ENCODE measurements at places on chromosomes 5 and 9.

- no peak for DNase-seq
Measured at GRCh38 chr5:123279136-123279535, 144.1 kb downstream of the CEP120 start.

GRCh38 chr9:29339387-29339786 lies 1766.1 kb upstream of the C9orf72 start:
- DNase-seq, result no peak

DNA sequence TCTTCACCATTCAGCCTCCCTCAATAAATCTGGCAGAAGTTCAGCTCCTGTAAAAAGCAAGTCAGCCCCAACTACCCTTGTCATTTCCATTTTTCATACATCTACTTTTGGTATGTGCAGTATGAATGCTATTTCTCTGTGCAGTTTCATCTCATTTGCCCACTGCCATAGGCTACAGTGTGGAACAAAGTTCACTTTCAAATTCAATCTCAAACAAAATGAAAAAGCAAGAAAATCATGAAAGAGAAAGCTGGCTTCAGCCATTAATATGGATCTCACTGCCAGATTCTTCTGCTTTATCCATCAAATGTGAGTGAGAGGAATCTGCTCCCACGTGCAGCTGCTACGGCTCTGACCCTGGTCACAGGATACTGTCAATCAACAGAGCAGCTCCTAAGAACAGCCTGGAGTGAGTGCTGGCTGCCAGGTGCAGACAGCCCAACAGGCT lies 494.2 kb downstream of the ZNF608 start:
- DNase-seq, result no peak

DNA sequence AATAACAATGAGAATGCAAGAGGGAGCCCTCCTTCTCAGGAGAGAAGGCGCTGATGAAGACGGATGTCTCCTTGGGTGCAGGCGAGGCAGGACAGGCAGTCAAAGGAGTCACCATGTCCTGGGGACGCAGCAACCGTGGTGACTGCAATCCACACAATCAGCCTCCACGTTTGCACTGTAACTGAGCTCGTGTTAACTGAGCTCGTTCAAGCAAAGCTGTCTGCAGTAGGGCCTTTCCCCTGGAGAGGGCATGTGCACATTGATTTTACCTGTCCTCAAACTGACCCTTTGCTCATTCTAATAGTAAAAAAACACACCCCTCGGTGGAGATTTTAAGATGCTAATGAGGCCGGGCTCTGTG lies 2.8 kb downstream of the SARDH start:
- no peak for DNase-seq

- no peak for DNase-seq
Measured at GRCh38 chr9:16030528-16031185, 477.8 kb downstream of the CCDC171 start.

DNA sequence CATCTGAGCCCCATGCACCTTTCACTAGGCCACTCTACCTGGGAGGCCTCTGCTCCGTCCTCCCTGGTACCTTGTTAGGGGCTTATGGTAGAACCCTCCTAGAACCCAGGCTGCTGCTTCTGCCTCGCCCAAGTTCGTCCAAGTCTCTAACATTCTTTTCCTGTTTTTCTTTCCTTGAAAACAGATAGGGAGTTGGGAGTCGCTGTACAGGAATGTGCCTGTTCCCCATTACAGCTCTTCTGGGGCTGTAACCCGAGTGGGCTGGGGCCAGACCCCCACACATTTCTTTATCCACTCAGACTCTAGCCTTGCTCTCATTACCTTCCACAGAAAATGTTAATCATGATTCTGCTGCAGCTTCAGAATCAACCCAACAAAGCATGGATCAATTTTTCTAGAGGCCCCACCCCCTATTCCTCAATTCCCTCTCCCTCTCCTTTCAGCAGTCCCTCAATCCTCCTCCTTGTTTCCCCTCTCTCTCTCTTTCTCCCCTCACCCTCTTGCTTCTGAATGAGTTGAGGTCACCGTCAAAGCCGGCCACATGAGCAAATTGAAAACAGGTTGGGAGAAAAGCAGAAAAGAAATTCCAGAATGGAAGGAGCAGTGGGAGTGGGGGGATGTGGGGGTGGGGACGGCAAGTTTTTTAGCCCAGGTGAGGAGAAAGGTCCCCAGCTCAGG lies 193.8 kb upstream of the TRIM32 start:
- no peak for DNase-seq

DNA sequence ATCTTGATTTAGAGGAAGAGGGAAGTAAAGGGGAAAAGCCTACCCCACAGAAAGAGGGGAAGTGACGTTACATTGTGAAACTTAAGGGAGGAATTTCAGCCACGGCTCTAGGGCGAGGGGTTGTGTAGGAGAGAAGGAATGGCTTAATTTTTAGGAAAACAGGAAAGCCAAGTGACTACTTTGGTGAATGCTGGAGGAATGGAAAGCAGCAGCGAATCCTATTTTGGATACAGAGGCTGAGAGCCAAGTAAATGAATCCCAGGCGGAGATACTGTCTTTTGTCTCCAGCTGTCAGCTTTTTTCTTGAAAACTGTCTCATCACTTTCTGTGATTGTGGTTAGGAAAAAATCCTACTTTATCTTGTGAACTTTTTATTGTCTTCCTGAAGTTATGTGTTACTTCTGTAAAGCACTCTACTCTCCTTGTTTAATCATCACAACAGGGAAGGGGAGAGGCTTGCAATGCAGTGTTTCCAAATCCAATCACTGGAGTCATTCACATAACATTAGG lies 188.4 kb downstream of the TSSK1B start:
- DNase-seq, result no peak

- DNase-seq, result no peak
Measured at GRCh38 chr5:108634617-108635288, 112.9 kb upstream of the FER start.

DNA sequence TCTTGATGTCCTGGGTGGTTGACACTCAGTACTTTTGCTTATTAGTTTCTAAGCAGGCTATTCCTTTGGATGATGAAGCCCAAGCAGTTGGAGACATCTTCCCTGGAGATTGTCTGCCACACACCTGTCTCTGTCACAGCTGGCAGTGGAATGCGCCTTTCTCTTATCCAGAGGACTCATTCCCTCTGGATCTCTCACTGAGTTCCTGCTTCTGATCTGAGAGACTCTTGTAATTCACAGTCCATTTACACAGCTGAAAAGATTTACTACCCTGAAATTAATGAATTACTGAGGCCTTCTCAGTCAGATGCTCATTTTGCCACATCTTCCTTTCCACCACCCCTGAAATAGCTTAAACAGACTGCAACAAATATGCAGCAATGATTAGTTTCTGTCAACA lies 15.9 kb downstream of the TAL2 start:
- no peak for DNase-seq

- DNase-seq, result peak; percentile 8
Measured at GRCh38 chr5:126869005-126869451, 92.1 kb downstream of the LMNB1 start.

DNA sequence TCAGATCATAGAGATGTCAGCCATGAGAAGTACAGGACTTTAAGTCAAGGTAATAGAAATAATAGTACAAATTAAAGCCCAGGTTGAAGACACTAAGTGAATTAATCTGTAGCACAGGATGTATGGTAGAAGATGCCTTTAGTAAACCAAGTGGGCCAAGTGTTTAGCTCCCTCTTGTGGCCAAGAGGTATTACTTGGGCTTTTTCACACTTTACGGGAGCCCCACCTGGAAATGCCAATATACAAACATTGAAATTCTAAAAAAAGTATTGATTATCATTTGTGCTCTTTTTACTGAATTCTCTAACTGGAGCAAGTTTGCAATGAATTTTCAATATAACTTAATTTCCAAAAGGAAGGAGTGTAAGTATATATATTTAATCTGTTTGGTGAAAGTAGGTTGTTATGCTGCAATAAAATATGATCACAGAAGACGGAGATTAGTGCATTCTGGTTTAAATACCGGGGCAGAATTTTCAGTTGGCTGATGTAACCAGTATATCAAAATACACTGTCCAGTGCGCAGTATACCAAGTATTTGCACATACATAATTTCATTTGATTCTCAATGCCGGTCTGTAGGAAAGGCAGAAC lies 84.7 kb downstream of the PARP8 start:
- DNase-seq, result peak; percentile 24

- no peak for DNase-seq
Measured at GRCh38 chr9:109518621-109519335, 20.7 kb upstream of the PTPN3 start.

DNA sequence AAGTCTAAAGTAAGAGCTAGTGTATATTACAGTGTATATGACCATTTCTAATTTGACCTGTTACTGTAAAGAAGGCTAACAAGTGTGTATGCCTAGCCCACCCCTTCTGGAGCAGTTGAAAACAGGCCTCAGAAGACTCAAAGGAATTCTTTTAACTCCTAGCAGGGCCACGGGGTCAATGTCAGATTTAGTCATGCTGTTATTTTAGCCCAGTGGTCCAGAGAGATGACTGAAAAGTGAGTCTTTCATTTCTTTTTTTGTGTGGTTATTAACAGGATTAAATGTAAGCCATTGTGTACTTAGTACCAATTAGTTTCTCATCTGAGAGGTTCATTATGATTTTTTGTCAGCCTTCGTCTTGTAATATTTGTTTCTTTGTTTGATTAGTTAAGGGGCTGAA lies 24.4 kb downstream of the ZCCHC7 start:
- DNase-seq, result no peak

GRCh38 chr9:86660146-86660943 lies 287.0 kb downstream of the GAS1 start:
- no peak for DNase-seq

DNA sequence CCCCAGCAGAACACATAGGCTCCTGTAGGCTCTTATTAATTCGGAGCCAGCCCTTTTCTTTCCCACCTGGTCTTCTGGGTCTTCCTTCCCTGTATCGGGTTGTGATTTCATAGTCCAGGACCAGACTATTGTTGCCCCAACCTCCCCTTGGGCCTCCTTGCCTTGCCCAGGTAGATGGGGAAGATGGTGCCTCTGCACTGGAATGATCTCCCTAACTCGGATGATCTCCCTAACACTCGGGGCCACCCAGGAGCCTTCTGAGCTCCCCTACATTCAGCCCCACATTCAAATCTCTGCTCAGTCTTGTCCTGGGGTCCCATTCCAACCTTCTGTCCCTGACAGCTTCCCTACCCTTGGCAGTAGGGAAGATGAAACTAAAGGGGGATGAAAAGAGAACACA lies 2.7 kb upstream of the IRF1 start:
- no peak for DNase-seq

DNA sequence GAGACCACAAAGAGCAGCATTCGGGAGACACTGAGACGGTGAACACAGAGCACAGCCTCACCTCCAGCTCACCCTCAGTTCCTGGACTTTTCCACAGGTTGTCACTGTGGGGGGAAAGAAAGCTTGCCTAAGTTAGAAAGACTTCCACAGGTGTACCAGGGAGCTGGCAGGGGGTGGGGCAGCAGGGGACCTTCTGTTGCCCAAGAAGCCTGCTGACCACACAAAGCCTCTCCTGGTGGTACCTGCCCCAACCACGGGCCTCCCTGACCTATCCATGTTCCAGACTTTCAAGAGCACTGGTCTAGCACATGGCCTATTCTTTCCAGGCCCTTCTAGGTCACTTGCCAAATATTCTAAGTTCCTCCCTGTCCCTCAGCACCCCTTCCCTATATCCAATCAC lies 550.8 kb downstream of the BNC2 start:
- no peak for DNase-seq

- DNase-seq, result no peak
Measured at GRCh38 chr5:10627160-10627701, 63.4 kb downstream of the ANKRD33B start.

DNA sequence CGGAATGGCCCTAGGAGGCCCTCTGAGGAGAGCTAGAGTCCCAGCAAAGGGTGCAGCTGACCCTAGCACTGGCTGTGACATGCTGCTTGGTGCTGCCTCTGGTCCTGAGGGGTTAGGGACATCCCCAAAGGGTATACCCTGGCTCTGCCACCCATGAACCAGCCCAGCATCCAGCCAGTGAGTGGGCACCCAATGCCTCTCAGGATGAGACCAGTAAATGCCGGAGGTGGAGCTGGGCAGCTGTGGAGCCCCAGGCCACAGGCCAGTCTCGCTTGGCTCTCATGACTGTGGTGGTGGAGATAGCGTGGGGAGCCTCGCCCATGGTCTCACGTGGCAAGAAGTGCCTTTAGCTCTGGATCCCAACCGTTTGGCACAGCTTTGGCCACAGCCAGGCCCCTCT lies 3.7 kb upstream of the CEL start:
- DNase-seq, result no peak

DNA sequence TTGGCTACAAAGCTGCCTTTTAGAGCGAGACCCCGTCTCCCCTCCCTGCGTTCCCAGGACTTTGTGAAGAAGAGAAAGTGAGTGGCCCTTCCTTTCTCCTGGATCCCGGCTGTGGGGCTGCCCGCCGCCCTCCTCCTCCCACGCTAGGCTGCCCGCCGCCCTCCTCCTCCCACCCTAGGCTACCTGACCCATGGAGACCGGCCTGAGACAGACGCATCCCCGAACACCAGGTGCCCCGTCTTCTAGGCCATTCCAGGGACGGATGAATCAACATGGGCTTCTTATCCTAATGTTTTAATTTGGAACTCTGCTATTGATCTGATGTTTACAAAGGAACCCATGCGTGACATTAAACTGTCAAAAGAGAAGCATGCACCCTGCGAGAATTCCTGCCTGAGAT lies 117.3 kb upstream of the LPCAT1 start:
- no peak for DNase-seq

DNA sequence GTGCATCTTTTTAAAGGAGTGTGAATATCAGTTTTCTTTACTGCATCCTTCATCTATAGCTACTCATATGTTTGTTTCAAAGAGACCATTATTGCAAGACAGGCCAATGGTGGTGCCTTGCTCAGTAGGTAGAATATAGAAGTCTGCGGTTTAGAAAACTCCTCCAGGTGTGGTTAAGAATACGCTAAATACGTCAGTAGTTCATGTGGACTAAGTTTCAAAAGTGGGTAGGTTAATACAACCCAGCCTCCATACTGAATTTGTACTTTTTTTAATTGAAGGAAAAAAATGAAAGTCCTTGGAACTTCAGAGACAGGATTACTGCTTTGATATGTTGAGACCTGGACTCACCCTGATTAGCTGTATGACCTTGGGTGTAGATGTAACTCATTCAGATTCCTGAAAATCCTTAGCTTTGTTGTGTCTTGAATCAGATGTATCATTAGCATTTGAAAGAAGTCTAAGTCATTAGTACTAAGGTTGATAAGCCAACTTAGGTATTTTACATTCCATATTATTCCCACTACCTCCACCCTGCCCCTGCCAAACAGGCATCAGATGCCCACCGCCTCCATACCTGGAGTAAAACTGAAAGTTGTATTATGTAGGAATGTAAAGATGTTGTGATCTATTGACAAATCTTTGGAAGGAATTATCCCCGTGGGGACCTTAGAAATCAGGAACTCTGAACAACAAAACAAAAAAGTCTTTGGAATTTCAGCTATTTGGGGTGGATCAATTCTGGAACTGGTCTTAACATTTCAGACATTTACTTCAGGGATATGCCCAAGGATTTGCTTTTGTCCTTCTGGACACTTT lies 6.1 kb downstream of the BASP1 start:
- DNase-seq, result no peak
